Putamen (tissue), 1 donor: ENCODE measurements at places on chromosomes 11 and 22.
A peak's percentile ranks its signal among the peaks of the same experiment; 100 is the strongest.

DNA sequence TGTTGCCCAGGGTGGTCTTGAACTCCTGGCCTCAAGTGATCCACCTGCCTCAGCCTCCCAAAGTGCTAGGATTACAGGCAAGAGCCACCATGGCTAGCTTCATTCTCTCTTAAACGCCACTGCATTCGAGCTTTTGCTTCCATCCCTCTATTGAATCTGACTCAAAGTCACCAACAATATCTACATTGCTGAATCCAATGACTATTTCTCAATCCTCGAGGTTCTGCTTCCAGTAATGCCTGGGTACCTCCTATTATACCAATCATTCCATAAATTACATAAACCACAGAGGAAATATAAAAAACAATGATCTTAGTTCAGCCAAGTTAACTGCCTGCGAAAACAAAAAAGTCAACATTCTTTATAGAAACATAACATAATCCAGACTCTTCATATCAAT, 11.9 kb upstream of the NXF1 start:
- DNase-seq = no peak

- DNase-seq = no peak
Measured at GRCh38 chr22:40040927-40041326, 46.2 kb downstream of the FAM83F start.

DNA sequence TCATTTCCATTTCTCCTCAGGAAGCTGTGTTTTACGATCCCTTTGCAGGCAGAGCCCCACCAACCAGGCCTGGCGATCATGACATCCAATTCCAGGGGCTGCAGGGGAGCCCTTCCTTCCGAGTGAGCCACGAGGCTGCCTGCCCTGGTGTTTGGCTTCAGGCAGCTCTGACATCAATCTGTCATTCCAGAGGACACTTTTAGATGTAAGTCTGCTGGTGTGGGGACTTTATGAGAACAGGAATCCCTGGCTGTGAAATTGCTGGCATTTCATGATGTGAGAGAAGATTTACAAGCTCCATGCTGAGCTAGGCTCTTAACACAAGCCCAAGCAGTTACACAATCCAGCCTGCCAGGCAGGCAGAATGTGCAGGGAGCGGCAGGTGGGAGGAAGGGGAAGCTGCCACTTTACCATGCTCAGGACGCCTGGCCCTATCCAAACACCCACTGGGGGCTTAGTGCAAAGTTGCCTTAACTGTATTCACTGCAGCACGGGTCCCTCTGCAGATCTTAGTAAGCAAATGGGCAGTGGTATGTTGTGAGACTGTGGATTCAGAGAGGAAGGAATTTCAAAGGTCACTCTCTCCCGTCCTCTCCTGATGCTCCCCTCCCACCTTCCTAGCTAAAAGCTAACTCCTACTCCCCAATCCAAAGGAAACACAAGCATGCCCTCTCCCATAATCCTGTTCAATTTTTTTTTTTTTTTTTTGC, 43.4 kb upstream of the MICAL2 start:
- DNase-seq = no peak

GRCh38 chr11:37087650-37088572, 489.9 kb upstream of the RAG2 start:
- DNase-seq = no peak

- DNase-seq = no peak
Measured at GRCh38 chr11:76152741-76153570, 53.3 kb downstream of the WNT11 start.

DNA sequence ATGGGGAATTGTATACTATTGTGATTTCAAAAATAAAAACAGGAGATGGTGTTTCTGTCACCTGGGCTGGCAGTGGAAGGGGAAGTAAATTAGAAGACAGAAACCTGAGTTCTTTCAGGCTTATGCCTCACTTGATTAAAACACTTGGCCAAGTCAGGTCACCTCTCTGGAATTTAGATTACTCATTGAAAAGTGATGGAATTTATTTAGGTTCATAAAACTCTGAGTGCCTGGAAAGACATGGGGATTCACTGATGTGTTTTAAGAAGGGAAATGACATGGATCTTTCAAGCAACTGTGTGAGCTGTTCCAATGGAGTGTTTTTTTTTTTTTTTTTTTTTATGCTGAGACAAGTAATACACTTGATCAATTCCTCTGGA, 400.1 kb downstream of the TMEM135 start:
- DNase-seq = no peak

DNA sequence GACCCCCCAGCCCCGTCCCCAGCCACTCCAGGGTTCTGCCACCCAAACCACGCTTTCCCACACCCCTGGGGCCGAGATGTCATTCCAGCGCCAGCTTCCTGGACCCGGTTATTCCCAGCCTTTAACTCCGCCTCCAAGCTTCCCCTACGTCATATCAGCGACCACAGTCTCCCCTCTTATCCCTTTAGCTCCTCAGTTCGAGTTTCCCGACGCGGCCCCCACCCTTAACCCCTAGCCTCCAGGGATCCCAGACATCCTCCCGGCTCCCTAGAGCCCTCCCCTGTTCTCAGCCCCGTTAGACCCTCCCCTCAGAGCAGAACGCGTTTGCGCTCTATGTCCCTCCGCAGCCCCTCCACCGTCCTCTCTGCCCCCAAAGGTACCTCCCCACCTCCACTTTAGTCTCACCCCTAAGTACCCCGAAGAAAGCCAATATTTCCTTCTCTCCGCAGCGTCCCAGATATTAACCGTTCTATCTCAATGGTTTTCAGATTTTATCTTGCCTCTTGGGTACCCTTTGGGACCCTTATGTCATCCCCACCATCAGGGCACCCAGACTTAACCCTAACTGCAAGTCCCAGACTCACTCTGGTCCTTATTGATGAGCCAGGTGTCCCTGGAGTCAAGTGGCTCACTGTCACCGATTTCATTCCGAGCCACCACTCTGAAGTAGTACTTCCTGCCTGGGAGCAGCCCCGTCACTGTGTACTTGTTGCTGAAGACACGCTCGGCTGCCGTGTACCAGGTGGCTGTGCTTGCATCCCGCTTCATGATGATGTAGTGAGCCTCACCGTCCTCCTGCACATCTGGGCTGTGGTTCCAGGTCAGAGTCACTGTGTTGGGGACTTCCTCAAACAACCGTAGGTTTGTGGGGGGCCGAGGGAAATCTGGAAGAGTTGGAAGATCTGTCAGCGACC, 8.0 kb downstream of the TMEM86A start:
- DNase-seq = no peak

DNA sequence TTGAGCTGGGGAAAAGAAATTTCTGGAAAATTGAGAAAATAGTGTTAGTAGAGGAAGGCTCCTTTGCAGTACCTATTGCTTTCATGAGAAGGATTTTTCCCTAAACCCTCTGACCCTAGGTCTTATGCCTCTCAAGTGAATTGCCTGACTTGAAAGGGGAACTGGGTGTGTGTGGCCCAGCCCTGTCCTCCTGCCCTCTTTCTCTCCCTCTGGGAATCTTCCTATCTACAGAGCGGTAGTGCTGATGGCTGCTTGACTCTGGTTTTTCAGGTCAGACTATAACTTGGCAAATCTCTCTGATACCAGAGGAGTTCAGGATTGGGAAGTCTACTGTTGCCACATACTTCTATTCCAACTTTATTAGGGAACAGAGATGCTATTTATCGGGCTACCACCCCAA, 19.2 kb downstream of the CAVIN3 start:
- no peak for DNase-seq

DNA sequence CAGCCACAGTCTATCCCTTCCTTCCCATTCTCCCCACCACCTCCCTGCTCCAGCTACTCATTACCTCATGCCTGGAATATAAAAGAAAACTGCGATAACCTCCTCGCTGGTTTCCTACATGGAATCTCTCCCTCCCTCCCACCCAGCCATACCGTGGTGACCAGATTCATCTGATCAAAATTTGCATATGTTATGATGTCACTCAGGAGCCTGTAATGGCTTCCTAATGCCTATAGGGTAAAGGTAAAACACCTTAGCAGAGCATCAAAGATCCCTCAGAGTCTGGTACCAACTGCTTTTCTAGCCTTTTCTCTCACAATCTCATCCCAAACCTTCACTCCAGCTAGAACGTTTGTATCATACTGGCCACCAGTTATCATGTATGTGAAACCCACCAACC, 19.6 kb downstream of the RTN4RL2 start:
- DNase-seq = no peak

GRCh38 chr22:48224332-48224731, 1461.9 kb downstream of the TBC1D22A start:
- no peak for DNase-seq

DNA sequence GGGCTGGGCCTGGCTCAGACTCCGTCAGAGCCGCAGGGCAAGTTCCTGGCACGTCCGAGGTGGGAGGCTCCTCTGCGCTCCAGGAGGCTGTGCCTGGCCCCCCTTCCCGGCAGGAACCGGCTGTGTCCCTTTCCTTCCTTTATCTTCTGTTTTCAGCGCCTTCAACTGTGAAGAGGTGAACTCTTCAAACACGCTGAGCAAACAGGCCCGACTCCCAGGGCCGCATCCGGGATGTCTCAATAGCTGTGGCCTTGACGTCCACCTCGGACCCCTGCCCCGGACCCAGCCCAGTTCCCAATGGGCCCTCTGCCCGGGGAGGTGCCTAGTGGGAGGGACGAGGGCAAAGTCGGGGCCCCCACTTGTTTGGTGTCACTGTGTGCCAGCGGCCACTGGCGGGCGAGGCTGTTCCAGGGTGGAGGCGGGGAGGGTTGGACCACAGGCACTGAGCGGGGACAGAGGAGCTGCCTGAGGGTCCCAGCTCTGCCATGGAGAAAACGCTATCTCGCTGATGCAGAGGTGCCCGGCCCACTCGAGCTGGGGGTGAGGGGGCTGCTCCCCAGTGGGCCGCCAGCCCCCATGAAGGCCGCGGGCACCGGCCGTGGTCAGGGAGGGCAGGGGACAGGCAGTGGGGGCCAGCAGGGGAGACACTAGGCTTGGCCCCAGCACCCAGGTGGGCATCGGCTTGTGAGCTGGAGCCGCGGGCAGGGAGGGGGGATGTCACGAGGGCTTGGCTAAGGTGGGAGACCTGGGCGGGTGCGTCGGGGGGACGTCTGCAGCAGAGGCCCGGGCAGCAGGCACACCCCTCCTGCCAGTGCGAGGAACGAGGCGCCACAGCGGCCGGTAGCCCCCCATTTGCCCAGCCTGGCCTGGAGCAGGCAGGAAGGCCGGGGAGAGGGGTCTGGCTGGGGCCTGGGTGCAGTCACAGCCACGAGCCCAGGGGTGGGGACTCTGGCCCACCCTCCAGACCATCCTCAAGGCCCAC, 2.7 kb upstream of the MUC5B start:
- no peak for DNase-seq

DNA sequence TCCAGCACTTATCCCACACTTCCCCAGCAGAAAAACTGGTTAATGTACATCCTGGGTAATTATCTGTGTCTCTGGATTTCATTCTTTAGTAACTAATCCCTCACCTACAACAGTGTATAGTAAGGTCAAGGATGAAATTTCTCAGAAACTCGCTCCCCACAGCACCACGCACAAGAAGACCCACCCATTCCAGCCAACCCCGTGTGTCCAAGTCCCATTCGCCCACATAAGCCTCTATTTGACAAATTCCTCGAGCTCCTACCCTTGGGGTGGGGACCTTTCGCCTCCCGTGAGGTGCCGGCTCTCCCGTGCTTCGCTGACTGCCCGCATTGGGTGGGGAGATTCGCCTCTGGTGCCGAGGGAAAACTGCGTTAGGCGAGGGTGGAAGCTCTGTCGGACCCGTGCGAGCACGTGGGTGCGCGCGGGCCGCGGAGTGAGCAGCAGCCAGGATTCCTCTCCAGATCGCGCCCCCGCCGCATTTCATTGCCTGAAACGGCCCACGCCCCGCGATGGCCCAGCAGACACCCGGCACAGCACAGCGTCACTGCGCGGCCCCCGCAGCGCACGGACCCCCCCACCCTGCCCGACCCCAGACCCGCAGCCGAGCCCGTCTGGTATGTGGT, 866 bp downstream of the EXPH5 start:
- DNase-seq = peak; percentile 30

GRCh38 chr11:9153651-9154050, 62.3 kb upstream of the SCUBE2 start:
- no peak for DNase-seq

DNA sequence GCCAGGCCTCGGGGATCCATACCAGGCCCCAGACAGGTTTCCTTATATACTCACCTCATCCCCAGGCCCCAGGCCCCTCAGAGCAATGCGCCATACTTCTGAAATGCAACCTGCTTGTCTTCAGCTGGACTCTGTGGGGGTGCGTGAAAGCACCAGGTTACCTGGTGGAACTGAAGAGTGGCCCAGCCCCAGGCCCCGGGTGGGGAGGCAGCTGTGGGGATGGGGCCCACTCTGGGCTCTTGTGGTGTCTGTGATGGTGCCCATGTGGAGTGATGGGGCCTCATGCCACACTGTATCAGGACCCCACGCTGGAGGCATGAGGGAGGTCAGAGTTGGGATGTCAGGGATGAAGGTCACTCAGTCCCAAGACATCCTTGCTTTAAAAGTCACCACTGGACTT, 999.0 kb downstream of the BRD1 start:
- no peak for DNase-seq

- DNase-seq = peak; percentile 91
Measured at GRCh38 chr11:128552783-128553661, 34.3 kb downstream of the ETS1 start.

- DNase-seq = no peak
Measured at GRCh38 chr11:121553806-121554205, 101.0 kb upstream of the SORL1-AS1 start.

DNA sequence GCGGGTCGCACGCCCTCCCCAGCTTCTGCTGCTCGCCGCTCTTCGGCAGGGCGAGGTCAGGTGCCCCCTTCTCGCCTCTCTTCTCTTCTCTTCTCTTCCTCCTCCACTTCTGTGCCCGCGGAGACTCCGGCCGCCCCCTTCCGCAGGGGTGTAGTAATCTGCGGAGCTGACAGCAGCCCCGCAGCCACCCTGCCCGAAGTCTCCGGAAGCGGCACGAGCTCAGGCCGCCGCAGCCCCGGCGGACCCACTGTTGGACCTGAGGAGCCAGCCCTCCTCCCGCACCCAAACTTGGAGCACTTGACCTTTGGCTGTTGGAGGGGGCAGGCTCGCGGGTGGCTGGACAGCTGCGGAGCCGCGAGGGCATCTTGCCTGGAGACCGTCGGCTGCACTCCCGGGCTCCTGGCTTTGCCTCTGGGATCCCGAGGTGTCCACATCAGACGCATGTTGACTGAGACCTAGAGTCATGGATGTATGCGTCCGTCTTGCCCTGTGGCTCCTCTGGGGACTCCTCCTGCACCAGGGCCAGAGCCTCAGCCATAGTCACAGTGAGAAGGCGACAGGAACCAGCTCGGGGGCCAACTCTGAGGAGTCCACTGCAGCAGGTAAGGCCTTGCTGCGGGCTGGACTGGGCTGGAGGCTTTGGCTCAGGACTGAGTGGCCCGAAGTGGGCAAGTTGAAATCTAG, 486 bp downstream of the STIM1 start:
- DNase-seq = no peak

- DNase-seq = no peak
Measured at GRCh38 chr11:88522624-88523385, 185.3 kb upstream of the CTSC start.
